T follicular helper cell (primary cell): ENCODE measurements at places on chromosomes 11 and 22.

DNA sequence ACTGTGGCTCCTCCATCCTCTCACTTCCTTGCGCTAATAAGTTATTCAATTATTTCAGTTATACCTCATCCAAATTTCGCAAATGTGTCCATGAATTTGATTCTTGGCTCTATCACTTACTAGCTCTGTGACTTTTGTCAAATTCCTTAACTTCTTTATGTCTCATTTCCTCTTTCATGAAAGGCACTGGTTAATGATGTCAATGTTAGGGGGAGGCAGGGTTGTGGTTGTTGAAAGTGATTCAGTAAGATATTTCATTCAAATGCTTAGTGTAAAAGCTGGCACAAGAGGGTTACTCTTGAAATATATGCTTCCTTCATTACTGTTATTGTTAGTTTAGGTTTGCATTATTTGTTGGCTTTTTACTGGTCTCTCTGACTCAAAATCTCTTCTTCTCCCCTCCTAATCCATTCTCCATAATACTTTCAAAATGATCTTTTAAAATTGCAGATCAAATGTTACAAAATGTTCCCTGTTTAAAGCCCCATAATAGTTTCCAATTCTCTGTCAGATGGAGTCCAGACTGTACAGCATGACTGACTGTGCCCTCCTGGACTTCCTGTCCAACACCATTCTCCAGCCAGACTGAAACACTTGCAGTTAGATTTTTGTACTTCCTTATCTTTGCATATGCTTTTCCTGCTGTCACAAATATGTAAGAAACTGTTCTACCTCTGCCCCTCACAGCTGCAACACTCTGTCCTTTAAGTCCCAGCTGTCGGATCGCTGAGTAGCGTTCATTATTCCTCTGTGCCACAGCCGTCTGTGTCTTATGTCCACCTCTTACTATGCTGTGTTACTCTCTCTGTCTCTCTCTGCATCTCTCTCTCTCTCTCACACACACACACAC, 510.6 kb upstream of the RAG2 start:
- no peak for DNase-seq

DNA sequence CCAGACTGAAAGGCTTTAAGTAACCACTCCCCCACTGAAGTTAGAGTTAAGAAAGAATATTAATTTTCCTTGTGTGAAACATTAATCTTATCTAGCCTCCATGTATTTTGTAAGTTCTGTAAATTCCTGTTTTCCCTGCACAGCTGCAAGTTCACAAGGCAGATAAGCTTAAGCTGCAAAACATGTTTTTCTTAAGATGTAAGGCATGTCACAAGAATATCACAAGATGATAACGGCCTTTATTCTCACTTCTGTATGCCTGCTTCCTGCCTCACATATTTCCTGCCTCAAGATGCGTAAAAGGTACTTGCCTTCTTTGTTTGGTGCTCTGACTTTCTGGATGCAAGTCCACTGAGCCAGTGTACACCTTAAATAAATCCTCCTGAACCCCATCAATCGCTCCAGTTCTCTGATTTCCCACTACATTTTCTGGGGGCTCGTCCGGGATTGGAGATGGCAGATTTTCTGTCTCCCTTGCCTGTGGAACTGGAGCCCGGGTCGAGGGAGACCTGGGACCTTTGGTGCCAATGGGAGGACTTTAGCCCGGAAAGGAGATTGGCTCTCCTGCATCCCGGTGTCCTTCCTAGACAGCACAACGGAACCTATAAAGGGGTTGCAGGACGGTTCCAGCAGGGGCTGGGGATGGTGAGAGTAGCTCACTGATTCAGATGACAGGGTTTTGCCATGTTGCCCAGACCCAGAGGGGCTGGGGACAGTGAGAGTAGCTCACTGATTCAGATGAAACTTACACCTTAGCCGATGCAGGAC, 30.2 kb downstream of the PPARA start:
- DNase-seq = no peak

GRCh38 chr11:8224161-8224591, 39.5 kb downstream of the LMO1 start:
- no peak for DNase-seq

GRCh38 chr11:22454461-22455090, 116.4 kb downstream of the SLC17A6 start:
- no peak for DNase-seq

DNA sequence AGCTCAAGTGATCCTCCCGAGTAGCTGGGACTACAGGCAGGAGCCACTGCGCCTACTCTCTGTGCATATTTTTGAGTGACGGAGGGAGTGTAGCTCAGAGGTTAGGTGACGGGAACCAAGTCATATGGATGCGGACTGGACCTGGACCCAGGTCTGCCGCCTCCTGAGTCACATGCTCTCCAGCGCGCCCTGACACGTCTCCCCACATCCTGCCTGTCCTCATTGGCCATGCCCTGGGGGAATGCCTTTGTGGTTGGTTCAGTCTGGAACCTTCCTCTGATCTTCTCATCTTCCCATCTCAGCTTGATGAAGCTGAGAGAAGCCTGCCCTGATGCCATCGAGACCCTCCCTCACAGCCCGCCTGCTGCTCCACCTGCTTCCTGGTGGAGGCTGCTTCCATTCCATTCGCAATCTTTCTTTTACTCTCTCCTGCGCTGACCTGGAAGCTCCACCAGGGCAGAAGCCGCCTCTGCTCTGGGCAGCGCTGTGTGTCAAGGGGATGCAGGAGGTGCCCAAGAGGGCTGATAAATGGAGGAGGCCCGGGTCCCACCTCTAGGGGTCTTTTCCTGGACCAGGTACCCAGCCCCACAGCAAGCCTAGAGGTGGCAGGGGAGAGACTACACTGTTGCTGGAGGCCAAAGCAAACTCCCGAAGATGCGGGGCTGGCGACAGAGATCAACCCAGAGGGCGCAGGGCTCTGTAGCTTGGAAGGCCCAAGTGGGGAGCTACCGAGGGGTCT, 13.9 kb upstream of the BAIAP2L2 start:
- no peak for DNase-seq

- DNase-seq = no peak
Observed at GRCh38 chr11:87359401-87359800, 321.7 kb downstream of the TMEM135 start.

DNA sequence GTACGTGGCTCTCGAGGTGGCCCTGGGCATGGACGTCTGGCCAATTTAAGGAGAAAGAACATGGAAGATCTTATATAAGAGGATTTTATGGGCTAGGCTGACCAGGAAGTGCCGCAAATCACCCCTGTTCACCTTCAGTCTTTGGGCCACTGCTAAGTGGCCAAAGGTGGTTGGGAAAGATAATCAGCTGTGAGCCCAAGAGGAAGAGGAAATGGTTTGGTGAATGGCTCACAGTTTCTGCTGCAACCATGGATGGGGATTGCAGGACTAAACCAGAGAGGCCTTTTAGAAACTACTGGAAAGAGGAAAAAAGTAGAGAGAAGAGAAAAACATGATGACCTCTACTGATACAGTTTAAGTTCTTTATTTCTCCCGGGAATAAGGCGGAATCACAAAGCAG, 96.0 kb upstream of the ARHGAP20 start:
- no peak for DNase-seq

- no peak for DNase-seq
Observed at GRCh38 chr11:108115500-108116140, 5.7 kb upstream of the ACAT1 start.

- DNase-seq = no peak
Observed at GRCh38 chr11:111756097-111756496, 10.1 kb downstream of the PPP2R1B start.

GRCh38 chr11:12017243-12017678, 8.8 kb upstream of the DKK3 start:
- no peak for DNase-seq

- DNase-seq = peak; percentile 2
Observed at GRCh38 chr11:13772223-13773046, 104.0 kb downstream of the FAR1 start.

DNA sequence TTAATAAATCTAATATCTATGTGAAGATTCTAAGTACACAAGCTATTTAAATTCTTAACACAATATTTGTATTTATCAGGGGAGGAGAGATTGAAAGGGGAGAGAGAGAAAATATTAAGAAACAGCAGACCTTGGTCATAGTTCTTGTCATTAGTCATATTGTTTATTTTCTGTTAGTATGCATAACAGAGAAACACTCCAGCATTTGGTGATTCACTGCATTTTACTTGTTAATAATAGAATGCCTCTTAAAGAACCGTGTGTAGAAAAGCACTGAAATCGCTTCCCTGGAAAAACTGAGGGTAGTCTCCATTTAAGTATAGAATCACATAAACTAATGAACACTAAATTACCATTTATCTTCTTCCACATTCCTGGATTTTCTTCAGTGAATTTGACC, 122.7 kb upstream of the TRPC6 start:
- no peak for DNase-seq

GRCh38 chr11:29483831-29484230, 533.0 kb downstream of the KCNA4 start:
- DNase-seq = no peak

DNA sequence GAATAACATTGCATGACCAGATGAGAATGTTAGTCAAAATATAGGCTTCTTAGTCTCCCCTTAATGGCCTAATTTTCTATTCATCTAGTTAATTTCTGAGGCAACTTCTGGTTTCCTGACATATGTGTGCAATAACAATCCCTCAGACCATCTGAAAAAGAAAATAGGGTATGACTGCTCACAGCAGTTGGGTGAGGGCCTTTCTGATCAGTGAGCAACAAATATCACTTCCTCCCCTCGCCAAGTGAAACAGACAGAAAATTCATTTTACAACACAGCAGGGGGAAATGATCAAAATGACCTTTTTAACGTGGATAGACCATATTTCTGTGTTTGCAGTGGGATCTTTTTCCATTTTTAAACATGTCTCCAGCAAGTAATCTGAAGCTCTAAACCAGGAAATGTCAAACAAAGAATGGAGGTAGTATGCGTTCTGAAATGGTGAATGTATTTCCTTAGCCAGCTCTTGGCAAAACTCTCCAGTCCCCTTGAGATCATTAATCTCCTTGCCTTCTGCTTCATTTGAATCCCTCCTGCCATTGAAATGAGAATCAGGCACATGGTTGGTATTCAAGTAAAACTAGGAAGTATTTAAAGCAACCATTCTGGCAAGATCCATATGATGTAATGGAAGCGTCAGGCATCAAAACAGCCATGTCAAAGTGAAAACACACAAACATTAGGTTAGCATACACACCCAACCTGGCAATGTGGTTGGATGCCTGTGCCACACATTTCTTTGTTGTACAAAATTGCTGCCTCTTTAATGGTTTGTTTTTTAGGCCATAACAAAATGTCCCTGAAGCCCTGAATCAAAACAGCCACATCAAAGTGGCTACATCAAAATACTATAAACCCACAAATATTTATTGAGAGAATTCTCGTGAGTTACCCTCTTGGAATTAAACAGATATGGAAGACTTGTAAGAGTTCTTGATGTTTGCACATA, 100.1 kb downstream of the SLC1A2 start:
- no peak for DNase-seq

GRCh38 chr11:6249770-6250555, 9.7 kb upstream of the CCKBR start:
- no peak for DNase-seq

GRCh38 chr11:47403135-47403534, 5.3 kb upstream of the SLC39A13 start:
- no peak for DNase-seq

DNA sequence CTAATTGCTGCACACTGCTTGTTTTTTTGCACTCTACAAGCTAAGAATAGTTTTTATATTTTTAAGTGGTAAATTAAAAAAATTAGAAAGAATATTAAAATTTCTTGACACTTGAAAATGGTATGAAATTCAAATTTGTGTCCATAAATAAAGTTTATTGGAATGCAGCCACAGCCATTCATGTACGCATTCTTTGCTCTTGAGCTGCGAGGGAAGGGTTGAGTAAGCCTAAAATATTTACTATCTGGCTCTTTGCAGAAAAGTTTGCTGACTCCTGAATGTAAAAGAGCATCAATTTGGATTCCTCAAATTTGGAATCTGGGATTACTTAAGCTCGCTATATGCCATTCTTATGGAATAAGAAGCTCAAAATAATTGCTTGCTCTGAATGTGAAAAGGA, 3.4 kb upstream of the ADAMTS8 start:
- DNase-seq = no peak

GRCh38 chr11:91350931-91351330, 873.7 kb upstream of the FAT3 start:
- no peak for DNase-seq

DNA sequence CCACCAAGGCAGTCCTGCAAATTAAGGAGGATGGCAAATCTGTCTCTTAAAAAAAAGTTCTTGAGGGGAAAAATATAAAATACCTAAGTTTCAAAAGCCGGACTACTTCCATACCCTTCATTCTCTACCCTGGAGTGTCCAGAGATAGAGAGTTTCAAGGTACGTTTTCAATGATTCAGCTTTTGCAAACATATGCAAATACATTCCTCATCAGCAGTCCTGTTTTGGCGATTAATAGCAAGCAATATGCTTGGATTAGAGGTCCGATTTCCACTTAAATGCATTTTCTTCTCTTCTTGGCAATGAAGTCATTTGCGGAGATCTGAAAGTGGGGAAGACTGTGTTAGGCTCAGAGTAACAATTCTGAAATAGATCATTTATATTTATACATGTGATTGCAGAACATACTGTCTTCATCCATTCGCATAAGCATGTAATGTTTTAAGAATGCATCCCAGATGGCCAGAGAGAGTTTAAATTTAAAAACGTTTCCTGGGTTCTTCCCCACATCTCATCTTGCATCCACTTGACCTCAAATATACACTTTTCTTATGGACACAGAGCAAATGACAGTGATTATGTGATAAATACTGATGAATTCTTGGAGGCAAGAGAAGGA, 13.8 kb upstream of the TFIP11 start:
- no peak for DNase-seq

DNA sequence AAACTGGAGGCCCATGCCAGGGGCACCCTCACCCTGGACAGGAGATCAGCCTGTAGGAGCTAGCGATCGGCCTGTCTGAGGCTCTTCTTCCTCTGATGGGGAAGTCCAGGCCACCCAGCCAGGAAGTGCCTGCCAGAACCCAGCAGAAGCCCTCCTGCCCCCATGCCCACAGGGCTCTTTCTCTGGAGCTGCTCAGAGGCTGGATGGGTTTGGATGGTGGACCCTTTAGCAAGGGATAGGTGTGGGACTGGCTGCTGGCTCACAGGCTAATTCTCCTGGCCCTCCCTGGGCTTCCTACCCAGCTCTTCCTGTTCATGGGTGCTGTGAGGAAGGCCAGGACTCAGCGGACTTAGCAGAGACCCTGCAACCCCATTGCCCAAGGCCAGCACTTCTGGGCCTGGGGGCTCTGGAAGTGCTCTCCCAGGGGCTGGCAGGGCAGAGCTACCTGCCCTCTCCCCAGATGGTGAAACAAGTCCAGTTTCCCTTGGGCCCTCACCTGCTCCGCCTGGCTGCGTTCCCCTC, 7.6 kb downstream of the FXYD2 start:
- no peak for DNase-seq

- no peak for DNase-seq
Observed at GRCh38 chr11:95404370-95404769, 173.4 kb upstream of the SESN3 start.

DNA sequence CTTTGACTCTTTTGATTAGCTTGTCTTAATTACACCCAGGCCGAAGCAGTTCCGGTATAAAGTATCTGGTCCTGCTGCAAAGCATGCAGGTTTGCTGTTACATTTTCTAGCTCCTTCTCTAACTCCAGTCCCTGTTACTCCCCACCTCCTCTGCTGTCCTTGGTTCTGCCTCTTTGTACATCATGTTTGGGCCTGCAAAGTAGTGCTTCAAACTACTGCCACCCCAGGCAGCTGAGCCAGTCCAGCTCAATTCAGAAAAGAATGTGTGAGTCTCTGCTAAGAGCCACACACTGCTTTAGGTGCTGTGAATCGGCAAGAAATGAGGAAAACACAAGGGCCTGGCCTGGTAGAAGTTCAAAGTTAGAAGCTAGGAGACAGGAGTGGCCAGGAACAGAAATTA, 136.0 kb downstream of the SERGEF start:
- DNase-seq = no peak
